ENCODE measurements at places on chromosomes 3 and 15.

- no peak for DNase-seq
Observed at GRCh38 chr3:59775106-59775505, 725.3 kb upstream of the CFAP20DC start.

DNA sequence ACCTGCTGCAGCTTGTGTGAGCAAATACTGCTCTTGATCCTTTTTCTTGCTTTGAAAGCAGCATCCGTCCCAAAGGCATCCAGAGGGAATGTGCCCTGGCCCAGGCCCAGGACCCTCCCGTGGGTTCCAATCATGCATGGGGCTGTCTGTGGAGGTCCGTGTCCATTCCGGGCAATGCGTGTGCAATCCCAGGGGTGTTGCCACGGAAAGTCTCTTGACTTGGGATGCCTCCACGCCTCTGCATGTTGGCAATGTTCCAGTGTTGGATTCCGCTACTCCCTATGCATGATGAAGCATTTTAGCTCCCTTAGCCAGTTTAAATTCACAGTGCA, 105.7 kb downstream of the SNRPN start:
- no peak for DNase-seq

DNA sequence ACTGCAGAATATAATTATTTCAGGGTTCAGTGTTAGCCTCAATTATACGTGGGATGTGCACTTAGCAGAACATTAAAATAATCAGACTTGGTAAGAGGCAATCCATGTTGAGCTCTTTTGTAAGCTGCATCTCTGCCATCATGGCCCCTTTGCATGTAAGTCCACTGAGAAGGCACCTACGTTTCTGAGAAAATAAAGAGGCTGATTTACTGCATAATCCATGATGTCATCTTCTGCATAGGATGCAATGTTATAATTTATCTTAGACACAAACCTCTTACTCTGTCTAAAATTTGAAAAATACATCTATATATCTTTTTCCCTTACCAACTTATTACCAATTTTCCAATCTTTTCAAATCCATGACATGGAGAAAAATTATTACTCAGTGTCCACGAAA, 1294.7 kb downstream of the ZPLD1 start:
- DNase-seq, result no peak

DNA sequence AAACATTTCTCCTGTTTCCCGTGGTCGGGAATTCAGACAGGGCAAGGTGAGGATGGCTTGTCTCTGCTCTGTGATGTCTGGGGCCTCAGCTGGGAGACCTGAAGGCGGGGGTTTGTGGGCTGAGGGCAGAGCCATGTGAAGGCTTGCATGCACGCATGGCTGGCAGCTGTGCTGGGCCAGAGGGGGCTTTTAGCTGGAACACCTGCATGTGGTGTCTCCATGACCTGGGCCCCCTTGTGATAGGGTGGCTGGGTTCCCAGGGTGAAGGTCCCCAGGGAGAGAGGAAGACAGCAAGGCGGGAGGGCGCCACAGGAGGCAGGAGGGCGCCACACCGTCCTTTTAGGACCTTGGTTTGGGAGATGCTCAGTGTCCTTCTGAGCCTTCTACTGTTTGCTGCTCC, 101.6 kb upstream of the PRR23E start:
- DNase-seq, result no peak

- DNase-seq, result no peak
Observed at GRCh38 chr3:186959029-186959624, 28.8 kb downstream of the ST6GAL1 start.

- DNase-seq, result no peak
Observed at GRCh38 chr3:60308808-60309207, 942.4 kb downstream of the FHIT start.

- DNase-seq, result no peak
Observed at GRCh38 chr3:32480604-32481003, 22.0 kb downstream of the CMTM6 start.

- DNase-seq, result no peak
Observed at GRCh38 chr15:28033443-28033842, 65.7 kb downstream of the OCA2 start.

GRCh38 chr3:24343084-24343783, 151.4 kb downstream of the THRB start:
- DNase-seq, result no peak

DNA sequence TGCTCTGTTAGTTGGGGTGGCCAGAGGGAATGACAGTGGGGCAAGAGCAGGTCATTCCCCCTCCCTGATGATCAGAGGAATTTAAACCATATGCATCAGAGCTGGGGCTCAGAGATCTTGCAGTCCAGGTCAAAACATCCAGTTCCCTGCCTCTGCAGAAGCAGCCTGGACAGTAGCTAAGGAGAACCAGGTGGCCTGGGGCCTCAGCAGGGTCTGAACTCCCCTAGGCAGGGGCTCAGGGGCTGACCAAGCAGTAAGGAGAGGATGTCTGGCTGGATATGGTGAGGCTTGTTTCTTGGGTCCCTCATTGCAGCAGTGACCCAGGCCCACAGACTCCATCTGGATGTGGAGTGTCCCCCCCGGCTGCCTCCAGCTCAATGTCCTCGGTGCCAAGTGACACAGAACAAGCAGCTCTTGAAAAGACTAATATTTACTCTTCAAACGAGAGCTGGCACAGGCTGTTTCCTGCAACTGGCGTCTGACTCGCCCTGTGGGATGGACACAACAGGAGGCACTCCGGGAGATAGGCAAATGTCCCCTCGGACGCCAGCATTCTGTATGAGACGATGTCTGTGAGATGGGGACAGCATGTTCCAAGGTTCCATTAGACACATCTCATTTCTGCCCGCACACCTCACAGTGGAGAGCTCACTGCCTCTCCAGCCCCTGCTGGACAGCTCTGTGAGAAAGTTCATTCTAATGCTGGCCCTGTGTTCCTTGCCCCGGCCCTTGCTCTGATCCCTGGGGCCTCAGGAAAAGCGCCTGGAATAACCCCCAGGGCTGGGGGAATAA, 37.1 kb downstream of the SEC22C start:
- no peak for DNase-seq

GRCh38 chr3:139634111-139634635, 43.6 kb downstream of the NMNAT3 start:
- DNase-seq, result no peak

DNA sequence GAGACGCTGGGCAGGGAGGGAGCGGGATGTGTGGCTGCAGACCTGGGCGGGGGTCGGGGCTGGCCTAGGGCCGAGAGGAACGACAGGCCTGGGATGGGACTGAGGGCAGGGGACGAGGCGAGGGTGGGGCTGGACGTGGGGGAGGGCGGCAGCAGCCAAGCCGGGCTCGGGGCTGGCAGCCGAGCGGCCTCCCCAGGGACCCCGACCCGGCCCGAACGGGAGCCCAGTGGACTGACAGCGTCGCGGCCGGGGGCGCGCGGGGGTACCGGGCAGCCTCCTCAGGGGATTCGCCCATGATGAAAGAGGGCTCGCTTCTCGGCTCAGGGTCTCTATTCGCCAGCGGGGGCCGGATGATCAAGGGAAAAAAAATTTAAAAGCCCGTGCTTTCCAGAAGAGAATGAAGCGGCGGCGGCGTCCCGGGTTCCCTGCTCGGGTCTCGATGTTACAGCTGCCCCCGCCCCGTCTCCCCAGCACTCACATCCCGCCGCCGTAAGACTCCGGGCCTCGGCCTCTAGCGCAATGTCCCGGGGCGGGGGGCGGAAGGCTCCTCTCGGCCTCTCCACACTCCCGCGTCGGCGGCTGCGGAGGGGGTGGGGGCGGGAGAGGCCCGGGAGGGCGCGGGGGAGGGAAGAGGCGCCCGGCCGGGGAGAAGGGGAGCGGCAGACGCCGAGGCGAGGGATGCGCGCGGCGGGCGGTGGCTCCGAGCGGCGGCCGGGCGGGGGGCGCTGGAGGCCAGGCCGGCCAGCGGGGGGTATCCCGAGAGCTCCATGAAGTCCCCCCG, 4.3 kb downstream of the PTH1R start:
- no peak for DNase-seq

DNA sequence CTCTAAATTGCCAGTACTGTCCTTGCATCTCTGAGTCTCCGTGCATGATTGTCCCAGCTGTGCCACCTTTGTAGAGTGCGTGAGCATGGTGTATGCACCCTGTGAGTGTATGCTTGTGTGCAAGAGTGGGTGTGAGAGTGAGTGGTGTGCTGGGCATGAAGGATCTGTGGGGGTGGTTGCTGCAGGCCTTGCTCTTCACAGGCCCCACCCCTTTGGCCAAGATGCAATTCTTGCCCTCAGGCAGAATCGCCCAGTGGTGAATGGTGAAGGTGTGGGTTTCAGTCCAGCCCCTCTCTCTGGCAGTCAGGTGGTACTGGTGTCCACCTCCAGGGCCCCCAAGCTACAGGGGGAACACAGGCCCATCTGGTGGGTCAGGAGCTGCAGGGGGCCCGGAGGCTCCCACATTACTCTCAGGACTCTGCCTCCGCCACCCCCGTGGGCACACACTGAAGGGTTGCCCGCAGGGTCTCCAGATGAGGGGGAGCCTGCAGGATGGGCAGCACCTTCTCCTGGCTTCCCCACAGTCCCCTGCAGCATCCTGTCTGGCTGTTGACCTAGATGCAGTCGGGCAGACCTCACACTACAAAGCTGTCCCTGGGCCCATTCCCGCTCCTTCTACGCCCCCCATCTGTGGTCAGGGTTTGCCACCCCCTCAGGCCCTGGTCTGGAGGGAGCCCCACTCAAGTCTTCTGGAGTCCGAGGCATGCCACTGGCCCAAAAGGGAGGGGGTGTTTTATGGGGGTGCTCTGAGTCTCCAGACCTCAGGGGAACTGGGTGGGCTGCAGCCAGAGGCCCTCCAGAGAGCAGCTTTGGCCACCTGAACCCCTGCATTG, 8.3 kb upstream of the ROPN1B start:
- no peak for DNase-seq

DNA sequence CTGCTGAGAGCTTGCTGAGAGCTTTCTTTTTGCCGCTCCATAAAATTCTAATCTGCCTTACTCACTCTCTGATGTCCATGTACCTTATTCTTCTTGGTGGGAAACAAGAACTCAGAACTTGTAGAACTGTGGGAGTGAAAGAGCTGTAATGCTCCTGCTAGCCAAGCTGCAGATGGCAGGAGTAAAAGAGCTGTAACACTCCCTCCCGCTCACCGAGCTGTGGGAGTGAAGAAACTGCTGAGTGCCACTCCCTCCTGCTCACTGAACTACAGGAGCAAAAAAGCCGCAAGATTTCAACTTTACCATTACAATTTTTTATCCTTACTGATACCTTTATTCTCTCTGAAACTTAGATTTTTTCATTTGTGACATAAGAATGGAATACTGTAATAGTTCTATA, 199.1 kb downstream of the SI start:
- no peak for DNase-seq

DNA sequence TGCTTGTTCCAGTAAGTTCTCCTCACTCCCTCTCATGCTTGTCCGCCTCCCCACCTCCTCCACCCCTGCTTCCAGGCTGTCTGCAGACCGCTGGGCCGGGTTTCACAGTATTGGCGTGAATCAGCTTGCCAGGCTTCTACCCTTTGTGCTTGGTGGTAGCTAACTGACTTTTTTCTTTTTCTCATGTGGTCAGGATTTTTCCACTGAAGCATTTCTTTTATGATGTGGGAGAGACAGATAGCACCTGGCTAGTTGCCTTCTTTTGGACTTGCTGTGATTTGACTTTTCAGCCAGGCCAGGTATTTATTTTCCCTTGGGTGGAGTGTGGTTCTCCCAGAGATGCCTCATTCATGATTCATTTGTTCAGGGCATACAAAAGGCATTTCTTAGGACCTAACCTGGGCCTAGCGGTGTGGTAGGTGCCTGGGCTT, 60.6 kb downstream of the ST6GAL1 start:
- DNase-seq, result no peak

- no peak for DNase-seq
Observed at GRCh38 chr3:197300361-197300760, 1.9 kb upstream of the DLG1 start.

DNA sequence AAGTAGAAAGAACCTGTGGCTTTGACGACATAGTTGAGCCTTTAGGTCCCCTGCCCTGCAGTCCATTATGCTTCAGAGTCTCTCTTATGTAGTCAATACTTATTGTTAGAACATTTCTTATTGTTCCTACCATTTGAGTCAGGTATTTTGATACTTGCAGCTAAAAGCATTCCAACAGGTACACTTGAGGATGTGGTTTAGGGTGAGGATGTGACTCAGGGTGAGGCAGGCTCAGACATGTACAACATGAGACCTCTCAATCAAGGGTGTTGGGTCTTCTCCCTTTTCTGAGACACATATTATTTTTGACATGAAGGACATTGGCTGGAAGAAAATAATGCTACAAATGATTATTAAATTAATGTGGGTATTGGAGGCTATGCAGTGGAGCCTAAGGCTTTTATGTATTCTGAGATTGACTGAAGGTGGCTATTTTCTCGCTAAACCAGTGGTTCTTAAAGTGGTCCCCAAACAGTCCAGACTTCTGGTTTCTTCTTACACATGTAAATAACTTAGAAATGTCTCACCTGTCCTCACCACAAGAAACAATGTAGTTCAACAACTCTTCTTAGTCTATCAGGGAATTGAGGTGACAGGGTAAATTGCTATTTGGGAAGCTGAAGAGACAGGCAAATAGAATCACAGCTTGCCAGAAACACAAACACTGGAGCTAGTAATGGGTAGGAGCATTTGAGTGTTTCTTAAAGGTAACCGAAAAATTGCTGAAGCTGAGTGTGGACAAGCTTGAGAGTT, 135.5 kb upstream of the ZPLD1 start:
- no peak for DNase-seq

- DNase-seq, result no peak
Observed at GRCh38 chr15:100769975-100770340, 109.7 kb upstream of the ALDH1A3 start.

DNA sequence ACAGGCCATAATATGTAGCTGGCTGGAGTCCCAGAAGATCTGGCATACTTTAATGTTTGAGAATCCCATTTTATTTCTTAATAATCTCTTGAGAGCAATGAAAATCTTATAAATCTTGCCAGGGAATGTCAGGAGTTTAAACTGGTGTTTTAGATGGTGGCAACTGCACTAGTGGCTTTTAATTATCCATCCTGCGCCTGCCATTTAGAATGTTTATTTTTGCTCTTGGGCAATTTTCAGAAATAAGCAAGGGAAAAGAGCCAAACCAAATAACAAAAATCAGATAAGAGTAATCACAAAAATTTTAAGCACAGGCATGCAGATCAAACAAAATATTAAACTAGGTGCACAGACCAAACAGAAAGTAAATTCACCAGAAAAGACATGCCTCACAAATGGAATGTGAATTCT, 41.9 kb upstream of the UBP1 start:
- no peak for DNase-seq

- DNase-seq, result no peak
Observed at GRCh38 chr3:99330924-99331532, 307.4 kb upstream of the COL8A1 start.

GRCh38 chr3:193621127-193621526, 28.1 kb downstream of the OPA1 start:
- DNase-seq, result no peak

DNA sequence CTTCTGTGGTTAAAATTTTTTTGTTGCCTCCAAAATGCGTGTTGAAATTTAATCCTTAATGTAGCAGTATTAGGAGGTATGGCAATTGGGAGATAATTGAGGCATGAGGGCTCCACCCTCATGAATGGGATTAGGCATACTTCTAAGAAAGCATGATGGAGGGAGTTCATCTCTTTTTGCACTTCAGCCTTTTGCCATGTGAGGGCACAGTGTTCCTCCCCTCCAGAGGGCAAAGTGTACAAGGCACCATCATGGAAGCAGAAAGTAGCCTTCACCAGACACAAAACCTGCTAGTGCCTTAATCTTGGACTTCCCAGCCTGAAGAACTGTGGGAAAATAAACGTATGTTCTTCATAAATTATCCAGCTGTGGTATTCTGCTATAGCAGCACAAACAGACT, 429.5 kb downstream of the ZIC1 start:
- no peak for DNase-seq
